Naive B cell (primary cell): ENCODE measurements at places on chromosomes 7 and 10. TPM values are rescaled to one million over a fixed set of nuclear protein-coding genes. Genes with fewer than 3 reads are reported as not detected.

CADPS2 gene
- not detected for polyA plus RNA-seq

DNA sequence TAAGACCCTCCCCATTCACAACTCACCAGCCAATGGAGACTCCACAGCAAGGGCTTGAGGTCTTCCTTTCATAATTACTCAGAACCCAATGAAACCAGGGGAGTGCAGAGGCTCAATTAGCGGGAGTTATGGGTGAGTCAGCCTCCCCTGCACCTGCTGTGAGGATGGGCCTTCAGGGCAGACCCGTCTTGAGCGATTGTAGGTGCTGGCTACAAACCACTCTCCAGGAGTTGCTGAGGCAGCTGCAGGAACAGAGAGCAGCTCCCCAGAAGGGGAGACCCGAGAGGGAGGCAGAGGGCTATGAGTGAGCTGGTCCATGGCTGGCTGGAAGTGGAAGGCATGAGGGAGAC, 58.5 kb upstream of the SORCS3 start:
- DNase-seq, result no peak
- H3K36me3 ChIP-seq, result no peaks in the 10 kb centered on the region
- H3K4me1 ChIP-seq, result peaks cover 4% of the 10 kb centered on the region
- H3K27ac ChIP-seq, result no peak overlapping the region
- no peak overlapping the region for H3K4me3 ChIP-seq

GRCh38 chr10:44963772-44964633, 4.4 kb downstream of the RASSF4 start:
- peaks cover 15% of the 10 kb centered on the region for H3K27me3 ChIP-seq
- no peak overlapping the region for H3K27ac ChIP-seq
- DNase-seq, result no peak
- peaks cover 46% of the 10 kb centered on the region for H3K4me1 ChIP-seq
- H3K4me3 ChIP-seq, result peak overlapping the region; percentile 32

DNA sequence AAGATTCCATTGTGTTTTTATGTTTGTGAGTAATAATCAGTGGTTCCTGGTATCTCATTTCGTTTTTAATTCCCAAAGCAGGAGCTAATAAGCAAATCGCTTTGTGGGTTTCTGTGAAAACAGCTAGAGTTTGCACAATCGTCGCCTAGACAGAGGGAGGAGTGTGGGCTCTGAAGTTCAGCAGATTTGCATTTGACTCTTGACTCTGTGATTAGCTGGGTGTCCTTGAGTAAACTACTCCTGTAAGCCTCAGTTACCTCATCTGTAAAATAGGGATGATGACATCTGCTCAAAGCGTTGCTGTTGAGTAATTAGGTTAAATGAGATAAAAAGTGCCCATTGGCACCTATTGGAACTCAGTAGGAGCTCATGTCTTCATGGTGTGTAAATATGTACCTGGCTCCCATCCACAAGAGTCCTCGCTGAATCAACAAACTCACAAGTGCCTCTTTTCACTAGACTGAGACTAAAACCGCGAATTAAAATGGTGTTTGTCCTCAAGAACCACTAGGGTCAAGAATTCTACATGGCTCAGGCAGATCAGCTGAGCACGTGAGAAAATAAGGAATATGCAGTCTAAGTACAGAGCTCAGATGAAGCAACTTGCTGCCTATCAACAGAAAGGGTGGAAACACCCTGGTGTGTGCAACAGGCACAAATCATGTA, 385.8 kb upstream of the C7orf33 start:
- no peaks in the 10 kb centered on the region for H3K4me1 ChIP-seq
- no peaks in the 10 kb centered on the region for H3K36me3 ChIP-seq
- H3K27ac ChIP-seq, result no peak overlapping the region
- peaks cover 5% of the 10 kb centered on the region for H3K27me3 ChIP-seq
- H3K4me3 ChIP-seq, result no peak overlapping the region

FAM131B gene
- not detected for polyA plus RNA-seq

LIPM gene
- polyA plus RNA-seq, result not detected
